ENCODE measurements at places on chromosomes 3 and 15.

- DNase-seq: no peak
Observed at GRCh38 chr3:123122057-123122456, 55.2 kb downstream of the PDIA5 start.

DNA sequence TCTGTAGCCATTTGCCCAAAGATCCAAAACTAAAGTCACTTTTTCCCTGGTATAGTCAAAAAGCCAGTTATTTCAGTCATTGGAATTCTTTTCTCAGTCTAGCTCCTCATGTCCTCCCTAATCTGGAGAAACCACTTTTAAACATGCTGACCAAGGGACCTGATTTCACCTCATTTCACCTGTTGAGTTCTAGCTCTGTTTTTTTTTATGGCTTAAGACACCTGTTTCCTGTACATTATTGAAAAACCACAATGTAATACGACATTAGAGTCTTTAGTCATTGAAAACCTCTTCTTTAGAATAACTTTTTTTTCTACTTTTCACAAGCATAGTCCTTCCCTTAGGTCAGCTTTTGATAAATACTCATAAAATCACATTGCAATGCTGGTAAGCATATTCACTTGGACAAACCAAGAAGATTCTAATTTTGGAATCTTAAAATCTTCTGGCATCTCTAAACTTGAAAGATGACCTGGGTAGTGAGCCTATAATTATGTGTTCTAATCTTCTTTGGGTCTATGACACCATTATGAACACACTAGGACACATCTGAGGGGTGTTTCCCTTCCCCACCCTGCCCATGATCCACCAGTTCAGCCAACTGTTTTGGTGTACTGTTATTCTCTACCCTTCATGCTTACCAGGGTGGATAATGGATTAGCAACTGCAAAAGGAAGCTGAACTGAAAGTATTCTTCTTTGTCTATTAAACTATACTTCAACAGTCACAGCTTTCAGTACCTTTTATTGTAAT is 103.5 kb upstream of the FXR1 start:
- no peak for DNase-seq

DNA sequence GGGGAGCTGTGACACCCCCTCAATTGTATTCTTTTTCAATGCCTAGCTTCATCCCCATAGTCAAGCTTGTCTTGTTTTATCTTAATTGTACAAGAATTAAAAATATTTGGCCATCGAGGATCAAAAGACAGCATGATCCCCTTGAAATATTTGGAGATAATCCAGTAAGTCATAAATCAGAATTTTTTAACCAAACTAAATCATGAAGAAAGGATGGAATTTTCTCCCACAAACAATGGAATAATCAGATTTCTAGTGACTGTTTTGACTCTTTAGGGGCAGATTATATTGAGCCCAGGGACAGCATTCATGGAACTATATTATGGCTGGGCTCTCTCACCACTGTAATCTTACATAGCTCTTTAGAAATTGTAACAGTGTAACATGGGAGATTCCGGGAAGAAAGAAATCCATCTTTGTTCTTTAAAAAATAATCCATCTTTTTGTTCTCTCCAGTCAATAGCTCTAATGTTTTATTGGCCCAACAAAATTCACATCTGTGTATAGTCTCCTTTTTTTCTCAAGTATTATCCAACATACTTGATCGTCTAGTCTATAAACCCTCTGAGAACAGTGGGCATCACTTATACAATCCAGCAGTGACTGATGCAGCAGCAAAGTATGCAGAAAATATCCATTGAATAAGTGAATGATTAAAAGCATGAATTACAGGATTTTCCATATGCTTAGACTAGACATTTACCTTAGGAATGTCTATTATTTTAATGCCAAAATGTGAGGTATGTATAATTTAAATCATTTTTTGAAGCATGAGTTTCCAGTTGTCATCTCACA is 277.0 kb upstream of the PLSCR5 start:
- DNase-seq: no peak

- DNase-seq: no peak
Observed at GRCh38 chr15:101573951-101574350, 78.2 kb downstream of the TM2D3 start.

- DNase-seq: no peak
Observed at GRCh38 chr3:100069472-100069871, 44.8 kb downstream of the FILIP1L start.

GRCh38 chr15:69880571-69881301 is 217.0 kb downstream of the TLE3 start:
- DNase-seq: no peak

- no peak for DNase-seq
Observed at GRCh38 chr3:40690749-40691451, 166.1 kb downstream of the ZNF621 start.

DNA sequence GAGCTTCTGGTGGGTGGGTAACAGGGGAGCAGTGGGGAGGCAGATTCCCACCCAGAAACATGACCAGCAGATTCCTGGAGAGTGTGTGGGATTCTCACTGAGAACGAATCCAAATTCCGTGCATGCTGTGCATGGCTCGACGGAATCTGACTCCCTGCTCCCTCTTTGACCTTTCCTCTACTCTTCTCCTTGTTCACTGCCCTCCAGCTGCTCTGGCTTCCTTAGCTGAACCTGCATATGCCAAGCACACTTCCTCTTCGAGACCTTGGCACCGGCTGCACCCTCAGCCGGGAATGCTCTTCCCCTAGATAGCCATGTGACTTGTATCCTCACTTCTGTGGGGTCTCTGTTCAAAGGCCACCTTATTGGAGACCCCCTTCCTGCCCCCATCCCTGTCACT is 6.3 kb downstream of the INSYN1 start:
- DNase-seq: no peak

DNA sequence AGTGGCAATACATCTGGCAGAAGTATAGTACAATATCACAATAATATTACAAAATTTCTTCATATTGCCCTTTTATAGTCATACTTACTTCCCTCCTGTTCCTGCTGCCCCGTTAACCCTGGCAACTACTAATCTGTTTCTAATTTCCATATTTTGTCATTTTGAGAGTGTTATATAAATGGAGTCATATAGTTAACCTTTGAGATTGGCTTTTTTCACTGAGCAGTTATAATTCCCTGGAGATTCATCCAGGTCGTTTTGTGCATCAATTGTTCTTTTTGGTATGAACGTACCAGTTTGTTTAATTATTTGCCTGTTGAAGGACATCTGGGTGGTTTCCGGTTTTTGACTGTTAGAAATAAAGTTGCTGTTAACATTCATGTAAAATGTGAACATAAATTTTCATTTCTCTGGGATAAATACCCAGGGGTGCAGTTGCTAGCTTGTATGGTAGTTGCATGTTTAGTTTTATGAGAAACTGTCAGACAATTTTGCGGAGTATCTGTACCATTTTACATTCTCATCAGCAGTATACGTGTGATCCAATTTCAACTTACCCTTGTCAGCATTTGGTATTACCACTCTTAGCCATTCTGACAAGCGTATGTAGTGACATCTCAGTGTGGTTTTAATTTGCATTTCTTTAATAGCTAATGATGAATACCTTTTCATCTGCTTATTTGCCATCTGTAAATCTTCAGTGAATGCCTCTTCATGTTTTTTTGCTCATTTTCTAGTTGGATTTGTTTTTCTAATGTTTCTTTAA is 32.2 kb upstream of the IL20RB start:
- no peak for DNase-seq

DNA sequence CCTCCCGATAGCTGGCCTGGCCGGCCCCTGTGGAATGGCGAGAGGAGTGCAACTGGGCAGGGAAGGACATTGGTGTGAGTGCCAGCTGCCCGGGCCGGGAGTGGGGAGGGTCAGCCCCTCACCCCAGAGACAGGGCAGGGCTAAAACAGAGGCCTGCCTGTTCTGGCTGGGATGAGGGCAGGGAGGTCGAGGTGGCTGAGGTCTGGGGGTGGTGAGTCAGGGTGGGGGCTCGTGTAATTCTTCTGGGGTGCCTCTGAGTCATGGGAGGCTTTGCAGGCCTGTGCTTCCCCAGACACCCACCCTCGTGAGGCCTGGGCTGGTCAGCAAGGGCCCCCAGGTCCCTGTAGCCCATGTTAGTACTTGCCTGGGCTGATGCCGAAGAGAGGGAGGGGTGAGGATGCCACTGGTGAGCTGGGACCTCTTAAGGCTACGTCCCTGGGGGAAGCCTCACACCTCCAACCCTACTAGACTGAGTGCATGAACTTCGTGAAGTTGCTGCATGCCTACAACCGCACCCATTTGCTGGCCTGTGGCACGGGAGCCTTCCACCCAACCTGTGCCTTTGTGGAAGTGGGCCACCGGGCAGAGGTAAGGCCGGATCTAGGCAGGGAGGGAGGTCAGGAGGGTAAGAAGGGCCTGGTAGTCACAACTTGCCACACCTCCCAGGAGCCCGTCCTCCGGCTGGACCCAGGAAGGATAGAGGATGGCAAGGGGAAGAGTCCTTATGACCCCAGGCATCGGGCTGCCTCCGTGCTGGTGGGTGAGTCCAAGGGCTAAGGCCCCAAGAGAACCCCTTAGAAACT is 1.7 kb downstream of the SEMA3B start:
- DNase-seq: no peak

GRCh38 chr3:117547956-117548550 is 838.5 kb downstream of the TUSC7 start:
- DNase-seq: no peak

DNA sequence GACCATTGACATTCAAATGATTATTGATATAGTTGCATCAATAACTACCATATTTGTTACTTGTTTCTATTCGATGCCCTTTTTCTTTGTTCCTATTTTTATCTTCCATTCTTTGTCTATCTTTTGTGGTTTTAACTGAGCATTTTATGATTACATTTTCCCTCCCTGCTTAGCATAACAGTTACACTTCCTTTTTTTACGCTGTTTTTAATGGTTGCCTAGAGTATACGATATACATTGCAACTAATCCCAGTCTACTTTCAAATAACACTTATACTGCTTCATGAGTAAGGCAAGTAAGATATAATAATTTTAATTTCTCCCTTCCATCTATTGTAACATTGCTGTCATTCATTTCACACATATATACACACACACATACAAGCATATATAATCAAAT is 26.3 kb downstream of the COL6A6 start:
- DNase-seq: no peak

GRCh38 chr15:28942046-28942445 is 56.3 kb downstream of the APBA2 start:
- DNase-seq: no peak

- DNase-seq: peak; percentile 54
Observed at GRCh38 chr3:44477312-44478030, at the start of gene ZNF445. Gene ZNF445, minus strand, starts transcription at chr3:44477670. Its CDS starts 22,121 bp downstream, at chr3:44455549.

DNA sequence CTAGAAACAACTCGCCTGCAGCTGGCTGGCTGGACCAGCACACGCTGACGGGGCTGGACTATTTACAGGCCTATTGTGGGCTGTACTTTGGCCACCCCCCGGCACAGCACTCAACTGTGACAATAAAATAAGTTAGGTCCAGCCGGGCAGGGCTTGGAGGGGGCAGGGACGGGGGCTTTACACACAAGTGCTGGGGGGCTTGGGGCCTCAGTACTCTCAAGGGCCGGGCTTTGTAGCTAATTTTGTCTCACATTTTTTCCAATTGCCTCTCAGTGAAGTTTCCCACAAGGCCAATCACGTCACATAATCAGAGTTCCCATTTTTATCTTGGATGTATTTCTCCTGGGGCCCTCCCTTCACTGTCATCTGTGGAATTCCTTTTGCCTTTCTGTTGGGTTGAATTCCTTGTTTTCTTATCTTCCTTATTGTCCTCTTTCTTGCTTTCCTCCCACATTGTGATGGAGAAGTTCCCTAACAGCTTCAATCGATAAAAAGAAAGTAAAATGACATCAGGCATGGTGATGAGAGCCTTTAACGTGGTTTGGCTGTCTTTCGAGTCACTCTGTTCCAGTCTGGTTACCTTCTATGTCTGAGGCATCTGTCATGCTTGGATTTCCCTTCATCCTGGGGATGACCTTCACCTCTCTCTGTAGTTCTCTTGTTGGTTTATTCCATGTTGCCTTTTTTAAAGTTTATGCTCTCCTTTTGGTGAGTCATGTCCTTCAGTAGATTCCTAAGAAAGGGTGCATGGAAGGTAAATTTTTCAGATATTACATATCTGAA is 44.1 kb upstream of the CMTM7 start:
- DNase-seq: peak; percentile 10

GRCh38 chr15:25134546-25134945 is 179.8 kb downstream of the SNRPN start:
- DNase-seq: no peak

DNA sequence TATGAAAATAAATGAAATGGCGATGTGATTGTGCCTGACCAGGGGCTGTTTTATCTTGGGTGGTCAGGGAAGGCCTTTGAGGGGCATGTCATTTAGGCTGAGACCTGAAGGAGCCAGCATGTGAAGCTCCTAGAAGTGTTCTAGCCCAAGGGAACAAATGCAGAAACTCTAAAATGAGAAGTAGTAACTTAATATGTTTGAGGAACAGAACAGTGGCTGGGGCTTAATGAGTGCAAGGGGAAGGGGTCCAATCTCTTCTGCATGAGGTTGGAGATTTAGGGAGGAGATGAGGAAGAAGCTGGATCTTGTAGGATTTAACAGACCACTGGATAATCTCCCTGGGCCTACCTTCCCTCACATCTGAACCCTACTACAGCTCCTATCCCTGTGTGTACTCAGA is 110.5 kb downstream of the AKAP13 start:
- no peak for DNase-seq

DNA sequence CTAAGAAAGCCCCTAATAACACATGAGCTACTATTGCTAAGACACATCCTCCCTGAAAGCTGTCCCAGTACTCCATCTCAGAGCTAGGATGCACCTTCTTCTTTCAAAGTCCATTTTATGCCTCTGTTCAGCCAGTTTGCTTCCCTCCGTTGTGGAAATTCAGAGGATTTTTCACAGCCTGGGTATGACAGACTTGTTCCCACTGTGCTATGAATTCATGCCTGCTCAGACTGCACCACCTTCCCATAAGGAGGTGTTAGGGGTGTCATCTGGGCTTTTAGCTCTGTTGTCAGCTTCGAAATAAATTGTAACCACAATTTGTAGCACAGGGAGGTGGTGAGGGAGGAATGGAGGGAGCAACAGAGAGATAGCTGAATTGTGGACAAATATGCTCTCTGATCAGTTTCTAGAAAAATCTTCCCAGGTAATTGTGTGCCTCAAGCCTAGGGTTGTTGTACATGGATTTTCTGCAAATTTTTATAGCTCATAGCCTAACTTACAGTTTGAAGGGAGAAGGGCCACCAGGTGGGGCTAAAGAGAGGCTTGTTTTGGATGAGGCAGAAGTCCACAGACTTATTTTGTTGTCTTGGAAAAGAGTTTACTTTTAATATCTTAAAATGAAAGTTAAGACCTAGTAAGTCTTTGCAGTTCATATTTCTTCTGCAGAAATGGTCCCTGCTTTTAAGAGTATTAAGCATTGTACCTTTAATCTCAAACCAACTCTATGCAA is 462.0 kb downstream of the PDCD6IP start:
- DNase-seq: peak; percentile 43

- DNase-seq: no peak
Observed at GRCh38 chr3:180694321-180694720, 15.0 kb upstream of the CCDC39 start.

- no peak for DNase-seq
Observed at GRCh38 chr3:97070302-97070701, 255.9 kb downstream of the EPHA6 start.

- peak; percentile 46 for DNase-seq
Observed at GRCh38 chr15:31016446-31016915, 25.1 kb upstream of the MTMR10 start.

- no peak for DNase-seq
Observed at GRCh38 chr3:63056932-63057331, 181.7 kb upstream of the CADPS start.

GRCh38 chr3:20197775-20198174 is 11.8 kb upstream of the SGO1 start:
- DNase-seq: no peak

- DNase-seq: no peak
Observed at GRCh38 chr3:124516333-124516732, 213.9 kb upstream of the UMPS start.

Measured in A172 (cell line).